ENCODE measurements at places on chromosomes 11 and 22.

DNA sequence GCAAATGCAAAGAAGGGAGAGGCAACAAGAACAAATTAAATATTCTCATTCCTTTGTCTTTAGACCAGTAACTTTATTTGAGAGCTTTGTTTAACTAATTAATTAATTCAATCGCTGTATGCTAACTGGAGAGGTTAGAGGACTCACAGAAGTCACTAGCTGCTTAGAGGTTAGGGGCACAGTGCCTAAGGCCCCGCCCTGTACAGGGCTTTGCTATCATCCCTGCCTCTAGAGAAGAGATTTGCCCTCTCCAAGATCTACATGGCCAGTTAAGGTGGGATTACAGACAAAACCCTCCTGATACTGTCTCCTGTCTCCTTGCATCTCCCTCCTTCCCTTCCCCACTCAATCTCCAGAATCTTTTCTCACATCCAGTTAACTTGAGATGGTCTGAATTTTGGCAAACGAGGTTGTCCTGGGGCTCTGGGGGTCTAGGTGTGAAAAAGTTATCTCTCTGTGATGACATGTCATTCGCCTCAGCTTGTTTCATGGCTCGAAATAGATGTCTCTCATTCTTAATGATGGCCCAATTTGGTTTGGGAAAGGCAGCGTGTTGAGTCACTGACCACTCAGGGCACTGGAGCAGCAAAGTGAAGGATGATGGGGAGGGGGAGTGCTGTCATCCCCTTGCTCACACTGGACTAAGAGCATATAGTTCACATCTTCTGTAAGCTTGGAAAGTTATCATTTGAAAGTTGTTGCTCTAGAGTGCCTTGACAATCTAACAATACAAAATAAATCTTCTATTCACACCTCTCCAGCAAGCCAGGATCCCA, 190.9 kb downstream of the KIRREL3 start:
- no peak for DNase-seq

DNA sequence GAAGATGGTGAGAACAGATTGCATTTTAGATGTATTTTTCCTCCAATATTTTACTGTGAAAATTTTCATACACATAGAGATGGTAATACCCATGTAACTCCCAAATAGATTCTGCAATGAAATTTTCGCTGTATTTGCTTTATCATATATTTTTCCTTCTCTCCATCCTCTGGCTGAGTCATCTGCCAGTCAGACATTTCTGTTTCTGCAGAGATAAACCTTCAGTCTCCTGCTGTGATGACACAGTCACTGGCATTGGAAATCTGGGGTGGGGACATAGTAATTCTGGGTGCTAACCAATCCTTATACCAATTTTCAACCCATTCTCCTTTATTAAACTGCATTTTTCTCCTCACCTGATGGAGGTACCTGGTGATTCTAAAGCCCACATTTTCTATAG, 33.7 kb downstream of the SVIP start:
- no peak for DNase-seq

GRCh38 chr11:95544095-95544856, 245.3 kb downstream of the FAM76B start:
- no peak for DNase-seq

- DNase-seq, result peak; percentile 26
Observed at GRCh38 chr11:62122076-62122475, 1.7 kb upstream of the INCENP start.

GRCh38 chr11:59261150-59261549, 48.4 kb upstream of the MPEG1 start:
- DNase-seq, result no peak
